ENCODE measurements at places on chromosomes 3 and 15.
A peak's percentile ranks its signal among the peaks of the same experiment; 100 is the strongest.

DNA sequence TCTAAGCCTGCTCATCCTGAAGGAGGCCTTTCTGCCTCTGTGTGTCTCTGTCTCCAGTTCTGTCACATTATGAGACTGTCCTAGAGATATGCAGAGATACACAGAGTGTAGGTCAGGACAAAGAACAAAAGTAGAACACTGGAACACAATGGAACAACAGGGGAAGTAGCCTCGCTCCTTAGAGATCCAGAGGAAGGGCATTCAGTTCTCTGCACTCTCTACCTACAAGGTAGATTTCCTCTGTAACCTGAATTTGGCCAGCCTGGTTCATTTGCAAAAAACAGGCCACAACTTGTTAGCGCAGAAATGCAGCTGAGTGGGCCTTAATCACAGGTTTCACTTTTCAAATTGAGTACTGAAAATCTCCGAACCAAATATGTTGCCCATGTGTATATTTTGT is 19.4 kb downstream of the NEK10 start:
- DNase-seq = no peak

DNA sequence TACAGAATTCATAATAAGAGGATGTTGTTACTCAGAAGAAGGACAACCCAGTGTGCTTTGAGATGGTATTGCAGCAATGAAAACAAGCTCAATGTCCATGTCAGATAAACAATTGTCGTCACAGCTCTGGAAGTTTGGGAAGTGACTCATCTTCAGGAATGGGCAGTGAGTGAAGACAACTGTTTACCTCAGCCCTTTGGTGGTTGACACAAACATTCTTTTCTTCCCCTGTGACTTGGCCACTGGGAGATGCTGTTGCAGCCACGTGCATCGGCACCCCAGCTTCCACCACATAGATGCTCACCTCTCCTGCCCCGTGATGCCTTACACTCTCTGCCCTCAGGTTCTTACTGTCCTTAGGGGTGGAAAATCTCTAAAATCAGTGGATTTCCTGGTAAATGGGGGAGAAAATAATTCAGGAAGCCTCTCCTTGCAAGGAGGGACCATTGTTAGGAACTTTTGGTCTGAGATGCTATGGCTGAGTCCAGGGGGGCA is 114.1 kb upstream of the GALNT15 start:
- no peak for DNase-seq

DNA sequence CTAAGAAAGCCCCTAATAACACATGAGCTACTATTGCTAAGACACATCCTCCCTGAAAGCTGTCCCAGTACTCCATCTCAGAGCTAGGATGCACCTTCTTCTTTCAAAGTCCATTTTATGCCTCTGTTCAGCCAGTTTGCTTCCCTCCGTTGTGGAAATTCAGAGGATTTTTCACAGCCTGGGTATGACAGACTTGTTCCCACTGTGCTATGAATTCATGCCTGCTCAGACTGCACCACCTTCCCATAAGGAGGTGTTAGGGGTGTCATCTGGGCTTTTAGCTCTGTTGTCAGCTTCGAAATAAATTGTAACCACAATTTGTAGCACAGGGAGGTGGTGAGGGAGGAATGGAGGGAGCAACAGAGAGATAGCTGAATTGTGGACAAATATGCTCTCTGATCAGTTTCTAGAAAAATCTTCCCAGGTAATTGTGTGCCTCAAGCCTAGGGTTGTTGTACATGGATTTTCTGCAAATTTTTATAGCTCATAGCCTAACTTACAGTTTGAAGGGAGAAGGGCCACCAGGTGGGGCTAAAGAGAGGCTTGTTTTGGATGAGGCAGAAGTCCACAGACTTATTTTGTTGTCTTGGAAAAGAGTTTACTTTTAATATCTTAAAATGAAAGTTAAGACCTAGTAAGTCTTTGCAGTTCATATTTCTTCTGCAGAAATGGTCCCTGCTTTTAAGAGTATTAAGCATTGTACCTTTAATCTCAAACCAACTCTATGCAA is 462.0 kb downstream of the PDCD6IP start:
- peak; percentile 29 for DNase-seq

DNA sequence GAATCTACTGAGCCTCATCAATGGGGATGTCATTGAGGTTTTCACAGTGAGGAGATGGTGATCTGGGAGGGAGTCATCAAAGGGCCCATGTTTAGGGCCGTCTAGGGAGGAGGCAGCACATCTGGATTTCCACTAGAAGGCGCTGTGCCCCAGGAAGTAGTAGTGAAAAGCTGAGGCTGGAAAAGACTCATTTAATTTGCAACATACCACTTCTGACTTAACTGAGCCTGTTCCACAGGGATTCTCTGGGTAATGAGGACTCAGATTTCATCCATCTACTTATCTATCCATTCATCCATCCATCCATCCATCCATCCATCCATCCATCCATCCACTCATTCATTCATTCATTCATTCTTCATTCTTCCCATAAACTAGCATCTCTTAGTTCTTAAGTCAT is 17.4 kb upstream of the SHF start:
- DNase-seq = peak; percentile 60

- no peak for DNase-seq
Observed at GRCh38 chr3:10835406-10835805, 19.4 kb downstream of the SLC6A11 start.

- no peak for DNase-seq
Observed at GRCh38 chr3:16182183-16182582, 7.7 kb downstream of the GALNT15 start.

- no peak for DNase-seq
Observed at GRCh38 chr15:31236184-31237042, 90.2 kb upstream of the KLF13 start.

DNA sequence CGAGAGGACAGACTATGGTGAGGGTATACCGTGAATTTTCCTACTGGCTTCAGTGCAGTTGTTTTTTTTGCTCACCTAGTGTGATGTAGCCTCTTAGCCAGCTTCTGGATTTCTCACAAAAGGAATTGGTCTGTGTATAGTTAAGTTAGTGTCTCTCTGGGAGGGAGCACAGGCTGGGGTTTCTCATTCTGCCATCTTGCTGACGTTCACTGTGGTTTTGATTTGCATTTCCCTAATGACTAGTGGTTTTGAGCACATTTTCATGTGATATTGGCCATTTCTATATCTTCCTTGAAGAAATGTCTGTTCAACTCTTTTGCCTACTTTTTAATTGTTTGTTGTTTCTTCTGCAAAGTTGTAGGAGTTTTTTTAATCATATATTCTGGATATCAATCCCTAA is 2.2 kb upstream of the CD86 start:
- no peak for DNase-seq

DNA sequence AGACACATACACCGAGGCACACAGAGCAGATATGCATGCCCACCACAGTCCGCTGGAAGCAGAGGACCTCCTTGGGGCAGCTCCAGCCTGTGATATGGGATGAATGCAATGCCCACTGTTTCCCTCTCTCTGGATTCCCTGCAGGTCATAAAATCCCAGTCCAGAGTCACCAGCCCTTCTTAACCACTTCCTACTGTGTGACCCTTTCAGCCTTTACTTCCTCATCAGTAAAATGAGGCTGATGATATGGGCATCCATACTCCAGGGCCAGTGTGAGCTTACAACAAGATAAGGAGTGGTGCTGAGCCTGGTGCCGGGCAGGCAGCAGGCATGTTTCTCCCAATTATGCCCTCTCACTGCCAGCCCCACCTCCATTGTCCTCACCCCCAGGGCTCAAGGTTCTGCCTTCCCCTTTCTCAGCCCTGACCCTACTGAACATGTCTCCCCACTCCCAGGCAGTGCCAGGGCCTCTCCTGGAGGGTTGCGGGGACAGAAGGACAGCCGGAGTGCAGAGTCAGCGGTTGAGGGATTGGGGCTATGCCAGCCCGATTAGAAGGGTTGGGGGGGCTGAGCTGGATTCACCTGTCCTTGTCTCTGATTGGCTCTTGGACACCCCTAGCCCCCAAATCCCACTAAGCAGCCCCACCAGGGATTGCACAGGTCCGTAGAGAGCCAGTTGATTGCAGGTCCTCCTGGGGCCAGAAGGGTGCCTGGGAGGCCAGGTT is at the start of gene GNAT1:
GNAT1 (plus strand) TSS at position 675 of the 725 bp plus-strand sequence. CDS start 116 bp downstream, outside the sequence.
- DNase-seq = no peak

DNA sequence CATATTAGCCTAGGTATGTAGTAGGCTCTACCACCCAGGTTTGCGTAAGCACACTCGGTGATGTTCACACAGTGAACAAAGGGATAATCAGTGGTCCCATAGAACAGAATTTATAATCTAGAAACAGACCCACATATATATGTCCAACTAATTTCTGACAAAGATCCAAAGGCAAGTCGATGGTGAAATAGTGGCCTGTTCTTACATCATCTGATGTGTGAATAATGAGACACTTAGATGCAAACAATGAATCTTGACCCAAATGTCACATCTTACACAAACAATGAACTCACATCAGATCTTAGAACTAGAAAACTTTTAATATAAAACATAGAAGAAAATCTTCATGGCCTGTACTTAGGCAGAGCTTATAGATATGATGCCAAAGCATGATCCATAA is 17.6 kb upstream of the TM2D3 start:
- no peak for DNase-seq

- DNase-seq = peak; percentile 58
Observed at GRCh38 chr3:39383045-39383880, at the start of gene SLC25A38. Gene SLC25A38 (plus strand): TSS chr3:39383370. CDS start chr3:39383725, 355 bp downstream.

DNA sequence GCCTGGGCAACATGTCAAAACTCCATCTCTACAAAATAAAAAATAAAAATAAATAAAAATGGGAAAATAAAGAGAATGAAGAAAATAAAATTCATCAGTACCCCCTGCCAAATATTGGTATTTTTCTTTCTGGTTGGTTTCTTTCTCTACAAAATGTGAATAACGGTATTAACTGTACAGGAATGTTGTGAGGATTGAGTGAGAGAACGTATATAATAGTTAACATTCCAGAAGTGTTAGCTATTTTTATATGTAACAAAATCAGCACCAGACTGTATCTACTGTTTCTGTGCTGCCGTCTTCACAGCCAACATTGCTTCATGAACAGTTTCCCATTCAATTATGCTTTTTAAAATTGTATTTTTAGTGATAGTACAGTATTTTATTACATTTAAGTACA is 25.5 kb upstream of the RNU6-1 start:
- DNase-seq = no peak

GRCh38 chr15:51163843-51164242 is 69.1 kb upstream of the TNFAIP8L3 start:
- DNase-seq = no peak

All from stimulated activated CD4-positive, alpha-beta T cell treated with anti-CD3 and anti-CD28 coated beads, Interleukin-12 subunit alpha, Interleukin-12 subunit beta, amount 100 ng/mL, for 48 hours (primary cell).